ENCODE measurements at places on chromosomes 7 and 10. TPM values are rescaled to one million over a fixed set of nuclear protein-coding genes. Genes with fewer than 3 reads are reported as not detected.

Gene GPR85
- 1.3 TPM for total RNA-seq

Gene NRP1
- total RNA-seq: 335 TPM

Gene ADAMTS14
- total RNA-seq: 2.5 TPM

Gene HKDC1
- total RNA-seq: 6.8 TPM

Gene FAM107B
- total RNA-seq: 43.5 TPM

Gene SNX10
- not detected for total RNA-seq

Gene BICC1
- 124 TPM for total RNA-seq

Gene PNLIPRP2
- not detected for total RNA-seq

Gene CADPS2
- 18.3 TPM for total RNA-seq

Gene RAMP3
- not detected for total RNA-seq

Gene C10orf95
- total RNA-seq: not detected

Gene XRCC2
- total RNA-seq: 1.2 TPM

Gene RBP3
- not detected for total RNA-seq

Gene ITPRID1
- total RNA-seq: not detected

Gene GNG11
- 8.5 TPM for total RNA-seq

Gene HTRA1
- total RNA-seq: 591 TPM

Measured in smooth muscle cell of the pulmonary artery (primary cell).